Stimulated activated CD8-positive, alpha-beta memory T cell treated with anti-CD3 and anti-CD28 coated beads, Interleukin-7, amount 100 ng/mL, for 48 hours (primary cell): ENCODE measurements at places on chromosomes 7 and 10.

DNA sequence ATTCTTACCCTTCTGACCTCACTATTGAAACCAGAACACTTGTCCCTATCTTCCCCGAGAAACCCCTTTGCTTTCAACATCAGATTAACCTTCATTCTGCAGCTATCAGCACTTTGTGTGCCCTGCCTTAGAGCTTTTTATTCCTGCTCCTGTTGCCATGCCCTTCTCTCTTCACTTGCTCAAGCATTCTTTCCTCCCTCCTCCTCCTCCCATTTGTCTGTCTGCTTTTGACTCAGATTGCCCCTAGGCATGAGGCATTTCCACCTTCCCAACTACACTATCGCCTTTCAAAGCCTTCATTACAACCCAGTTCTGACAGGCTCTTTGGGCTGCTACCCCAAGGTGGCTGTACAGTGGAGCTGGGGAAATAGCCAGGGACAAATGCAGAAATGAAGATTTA, 143.3 kb downstream of the SLC25A13 start:
- no peak for DNase-seq

- DNase-seq: no peak
Measured at GRCh38 chr7:129468547-129468946, 33.8 kb upstream of the SMKR1 start.

DNA sequence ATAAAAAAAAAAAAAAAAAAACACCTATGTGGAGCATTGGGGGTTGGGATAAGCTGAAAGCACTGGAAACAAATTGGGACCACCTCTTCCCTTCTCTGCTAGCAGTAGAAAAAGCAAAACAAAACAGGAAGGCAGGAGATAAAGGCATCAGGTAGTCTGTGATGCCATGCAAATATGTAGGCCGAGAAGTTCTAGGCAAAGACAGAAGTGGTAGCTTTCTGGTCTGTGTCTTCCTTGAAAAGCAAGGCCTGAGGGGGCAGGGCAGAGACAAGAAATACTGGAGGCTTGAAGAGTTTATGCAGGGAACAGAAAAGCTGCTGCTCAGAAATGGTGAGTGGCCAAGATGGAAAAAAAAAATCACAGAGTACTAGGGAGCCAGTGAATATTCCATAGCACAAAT, 111.1 kb downstream of the ELMO1 start:
- DNase-seq: no peak

GRCh38 chr10:94630017-94630688, 53.4 kb upstream of the CYP2C18 start:
- no peak for DNase-seq

- DNase-seq: no peak
Measured at GRCh38 chr10:129532838-129533237, 65.8 kb downstream of the MGMT start.

- DNase-seq: no peak
Measured at GRCh38 chr7:135917721-135918120, 59.4 kb downstream of the MTPN start.

- DNase-seq: no peak
Measured at GRCh38 chr10:49500412-49500811, 38.5 kb downstream of the ERCC6 start.

- DNase-seq: no peak
Measured at GRCh38 chr10:59631237-59631636, 78.4 kb downstream of the SLC16A9 start.

DNA sequence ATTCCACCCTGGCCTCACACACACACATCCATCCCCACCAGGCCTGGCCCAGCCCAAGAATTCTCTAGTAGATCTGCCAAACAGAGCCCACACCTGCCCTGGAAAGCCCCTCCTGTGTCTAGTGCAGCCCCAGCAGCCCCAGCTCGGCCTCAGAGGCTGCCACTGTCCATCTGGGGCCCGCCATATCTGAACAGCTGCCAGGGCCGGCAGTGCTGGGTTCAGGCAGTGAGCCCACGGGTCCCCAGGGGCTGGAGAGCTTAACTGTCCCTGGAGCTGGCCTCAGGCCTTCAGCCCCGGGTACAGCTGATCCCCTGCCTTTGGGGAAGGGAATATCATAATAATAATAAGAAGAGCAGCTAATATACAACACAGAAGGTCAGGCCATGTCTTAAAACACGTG, 574 bp downstream of the MYL10 start:
- DNase-seq: no peak

GRCh38 chr10:86855513-86855912, 99.1 kb downstream of the BMPR1A start:
- no peak for DNase-seq

DNA sequence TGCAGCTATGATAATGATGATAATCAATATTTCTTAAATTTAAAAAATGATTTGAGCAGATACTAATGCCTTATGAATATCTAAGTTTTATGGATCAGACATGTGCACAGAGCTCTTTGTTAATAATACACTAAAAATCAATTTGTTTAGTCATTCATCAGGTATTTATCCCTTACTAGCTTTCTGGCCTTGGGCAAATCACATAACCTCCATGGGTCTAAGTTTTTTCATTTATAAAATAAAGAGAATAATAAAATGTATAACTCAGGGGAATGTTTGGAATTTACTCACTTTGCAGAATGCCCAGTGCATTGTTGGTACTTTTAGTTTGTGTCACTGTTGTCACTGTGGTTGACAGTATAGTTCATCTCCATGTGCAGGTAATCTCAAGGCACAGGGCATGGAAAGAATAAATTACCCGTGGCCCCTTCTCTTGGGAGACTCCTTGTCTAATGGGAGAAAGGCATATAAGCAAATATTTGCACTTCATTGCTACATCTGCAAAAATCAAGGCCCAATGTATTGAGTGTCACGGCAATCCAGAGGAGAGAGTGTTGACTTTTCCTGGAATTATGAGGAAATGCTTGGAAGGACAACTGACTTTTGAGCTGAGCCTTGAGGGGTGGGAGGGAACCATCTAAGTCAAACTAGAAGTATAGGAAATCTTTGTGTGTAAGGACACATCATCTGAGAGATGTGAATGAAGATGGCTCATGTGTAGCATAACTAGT, 64.7 kb upstream of the CTTNBP2 start:
- no peak for DNase-seq

GRCh38 chr10:110311357-110311949, 6.7 kb upstream of the SMNDC1 start:
- peak; percentile 18 for DNase-seq

DNA sequence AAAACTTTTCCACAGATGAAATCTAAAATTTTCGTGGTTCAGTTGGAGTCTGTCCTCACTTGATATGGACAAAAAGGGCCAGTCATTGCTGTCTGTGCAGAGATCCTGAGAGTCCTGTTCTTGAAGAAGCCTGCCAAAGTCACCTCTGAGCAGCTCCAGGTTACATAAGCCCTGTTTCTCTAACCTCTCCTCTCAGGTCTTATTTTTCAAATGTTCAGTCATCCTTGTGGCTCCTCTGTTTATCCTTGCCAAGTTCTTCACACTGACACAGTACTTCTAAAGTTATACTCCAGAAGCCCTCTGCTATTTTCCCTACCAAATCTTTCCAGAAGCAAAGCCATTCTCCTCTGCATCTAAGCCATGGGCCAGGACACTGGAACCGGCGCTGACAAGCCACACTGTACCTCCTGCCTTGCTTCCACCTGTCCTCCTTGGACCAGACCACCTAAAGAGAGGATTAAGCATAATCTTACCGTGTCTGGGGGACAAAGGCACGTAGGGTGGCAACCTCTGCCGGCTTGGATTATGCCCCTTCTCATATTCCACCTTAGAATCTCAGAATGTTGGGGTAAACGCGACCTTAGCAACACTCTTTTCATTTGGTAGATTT, 161.6 kb downstream of the JAZF1 start:
- DNase-seq: no peak

DNA sequence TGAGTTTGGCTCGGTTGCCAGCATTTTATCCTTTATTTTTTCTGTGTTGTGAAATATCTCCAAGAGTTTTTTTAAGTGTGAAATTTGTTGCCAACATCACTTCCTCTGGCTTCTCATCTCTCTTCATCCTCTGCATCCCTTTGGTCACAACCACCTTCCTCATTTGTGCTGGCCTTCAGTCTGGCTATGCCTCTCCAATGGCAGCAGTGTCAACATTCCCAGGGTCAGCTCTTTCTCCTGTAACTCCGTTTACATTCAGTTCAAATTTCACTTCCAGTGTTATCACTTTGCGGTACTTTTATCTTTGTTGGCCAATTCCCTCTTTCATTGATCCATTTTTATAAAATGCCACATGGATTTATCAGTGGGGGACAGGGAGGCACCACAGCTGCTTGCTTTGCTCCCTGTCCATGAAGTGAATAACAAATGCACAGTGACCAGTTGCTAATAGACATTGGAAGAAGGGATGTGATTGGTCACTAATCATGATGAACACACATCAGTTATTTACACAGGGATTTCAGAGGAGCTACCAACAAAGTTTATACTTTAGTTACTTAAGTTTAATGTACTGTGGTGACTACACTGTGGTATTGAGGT, 311.4 kb upstream of the LRGUK start:
- DNase-seq: no peak

- no peak for DNase-seq
Measured at GRCh38 chr10:77620731-77621130, 16.9 kb downstream of the KCNMA1 start.

- DNase-seq: no peak
Measured at GRCh38 chr10:3530346-3530745, 254.7 kb downstream of the KLF6 start.

DNA sequence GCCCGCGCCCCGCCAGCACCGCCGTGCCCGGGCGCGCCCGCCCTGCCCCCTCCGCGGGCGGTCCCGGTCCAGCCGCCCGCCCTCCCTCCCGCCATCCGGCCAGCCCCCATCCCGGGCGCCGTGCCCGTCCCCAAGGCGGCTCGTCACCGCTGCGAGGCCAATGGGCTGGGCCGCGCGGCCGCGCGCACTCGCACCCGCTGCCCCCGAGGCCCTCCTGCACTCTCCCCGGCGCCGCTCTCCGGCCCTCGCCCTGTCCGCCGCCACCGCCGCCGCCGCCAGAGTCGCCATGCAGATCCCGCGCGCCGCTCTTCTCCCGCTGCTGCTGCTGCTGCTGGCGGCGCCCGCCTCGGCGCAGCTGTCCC, at the start of gene HTRA1:
Gene HTRA1 (plus strand): TSS at position 187 of the 362 bp plus-strand sequence. CDS start 100 bp downstream, at position 287.
- no peak for DNase-seq

- DNase-seq: no peak
Measured at GRCh38 chr7:12458520-12459131, 55.0 kb upstream of the VWDE start.

GRCh38 chr10:52400562-52400961, 86.5 kb downstream of the DKK1 start:
- no peak for DNase-seq

DNA sequence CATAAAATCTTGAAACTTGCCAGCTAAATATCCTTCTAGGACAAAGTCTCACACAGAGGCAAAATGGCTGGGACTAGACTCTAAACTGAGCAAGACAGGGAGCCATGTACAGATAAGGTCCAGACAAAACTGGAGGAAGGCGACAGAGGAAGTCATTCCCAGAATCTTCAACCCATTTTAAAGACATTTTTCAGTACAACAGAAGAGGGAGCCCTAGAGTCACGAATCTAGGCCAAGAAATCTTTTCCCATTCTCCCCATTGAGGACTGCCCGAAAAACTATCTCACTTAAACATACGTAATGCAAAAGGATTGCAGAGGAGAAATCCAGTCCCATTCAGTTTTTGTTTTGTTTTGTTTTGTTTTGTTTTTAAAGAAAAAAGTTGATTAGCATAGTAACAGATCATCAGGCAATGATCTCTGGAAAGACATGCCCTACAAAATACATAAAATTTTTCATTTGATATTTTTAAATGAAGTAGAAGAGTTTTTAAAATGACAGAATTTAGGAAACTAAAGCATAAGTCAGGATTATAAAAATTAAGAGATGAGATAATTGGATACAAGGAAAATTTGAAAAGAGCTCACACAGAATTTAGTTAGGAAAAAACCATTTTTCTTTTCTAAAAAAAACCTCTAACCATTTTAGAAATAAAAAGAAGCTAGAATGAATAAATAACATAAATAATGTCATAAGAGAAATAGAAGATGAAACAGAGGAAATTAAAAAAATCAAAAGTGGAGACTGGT, 16.9 kb upstream of the PRF1 start:
- no peak for DNase-seq

GRCh38 chr7:84138411-84138810, 56.2 kb downstream of the SEMA3A start:
- no peak for DNase-seq

DNA sequence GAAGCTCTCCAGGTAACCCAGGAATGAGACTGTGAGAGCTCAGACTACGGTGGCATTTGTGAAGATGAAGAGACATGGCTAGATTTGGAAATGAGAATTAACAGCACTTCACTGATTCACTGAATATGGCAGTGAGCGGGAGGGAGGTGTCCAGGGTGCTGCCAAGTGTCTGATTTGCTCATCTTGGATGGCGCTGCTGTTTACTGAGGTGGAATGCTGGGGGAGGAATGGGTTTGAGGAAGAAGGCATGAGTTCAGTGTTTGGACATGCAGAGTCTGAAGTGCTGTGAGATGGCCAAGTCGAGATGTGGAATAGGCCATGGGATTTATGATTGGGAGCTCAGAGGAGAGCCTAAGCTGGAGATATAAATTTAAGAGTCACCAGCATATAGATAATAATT, 437.1 kb upstream of the NPVF start:
- DNase-seq: no peak

DNA sequence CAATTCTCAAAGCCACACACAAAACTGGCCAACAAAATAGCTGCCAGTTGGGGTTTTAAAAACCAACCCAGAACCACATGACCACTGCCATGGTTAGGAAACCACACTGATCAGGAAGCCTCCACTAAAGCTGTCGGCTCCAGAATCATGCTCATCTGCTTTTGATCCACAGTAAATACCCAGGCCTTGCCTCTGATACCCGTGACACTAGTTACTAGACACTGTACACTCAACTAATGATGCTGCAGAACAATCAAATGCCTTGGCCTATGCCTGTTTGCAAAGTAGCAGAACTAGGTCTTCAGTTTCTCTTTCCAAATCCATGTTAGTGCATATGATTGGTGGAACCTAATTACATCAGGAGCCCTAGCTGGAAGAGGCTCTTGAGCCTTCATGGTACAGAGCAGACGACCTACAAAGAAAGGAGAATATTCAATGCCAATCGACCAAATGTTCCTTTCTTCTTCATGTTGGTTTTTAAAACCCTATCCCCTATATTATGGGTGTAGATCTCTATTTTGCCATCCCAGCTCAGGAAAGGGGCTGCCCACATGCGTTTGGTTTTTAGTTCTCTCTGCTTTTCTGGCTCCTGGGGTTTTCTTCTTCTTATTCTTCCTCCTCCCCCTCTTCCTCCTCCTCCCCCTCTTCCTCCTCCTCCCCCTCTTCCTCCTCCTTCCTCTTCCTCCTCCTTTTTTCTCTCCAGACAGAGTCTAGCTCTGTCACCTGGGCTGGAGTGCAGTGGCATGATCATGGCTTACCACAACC, 76.6 kb downstream of the CNNM2 start:
- DNase-seq: no peak

- no peak for DNase-seq
Measured at GRCh38 chr10:42475168-42476098, 162.9 kb downstream of the ZNF33B start.

DNA sequence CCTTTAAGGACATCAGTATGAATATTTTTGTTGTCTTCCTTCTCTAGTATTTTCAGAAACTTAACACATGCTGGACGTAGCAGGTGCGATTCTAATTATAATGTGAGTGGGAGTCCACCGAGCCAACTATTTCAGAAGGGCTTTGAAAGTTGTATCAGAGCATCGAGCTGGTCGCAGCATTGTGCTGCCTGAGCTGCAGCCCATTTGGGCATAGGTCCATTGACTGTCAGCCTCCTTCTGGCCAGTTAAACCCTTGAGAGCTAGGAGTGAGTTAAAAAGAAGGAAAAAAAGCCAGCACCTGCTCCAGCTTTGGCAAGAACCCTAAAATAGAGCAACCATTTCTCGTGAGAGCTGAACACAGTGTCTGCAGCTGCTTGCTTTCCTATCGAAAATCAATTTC, 47.8 kb downstream of the SLC35G1 start:
- no peak for DNase-seq
